ENCODE measurements at places on chromosomes 2 and 18. TPM values are rescaled to one million over a fixed set of nuclear protein-coding genes. Genes with fewer than 3 reads are reported as not detected.

DNA sequence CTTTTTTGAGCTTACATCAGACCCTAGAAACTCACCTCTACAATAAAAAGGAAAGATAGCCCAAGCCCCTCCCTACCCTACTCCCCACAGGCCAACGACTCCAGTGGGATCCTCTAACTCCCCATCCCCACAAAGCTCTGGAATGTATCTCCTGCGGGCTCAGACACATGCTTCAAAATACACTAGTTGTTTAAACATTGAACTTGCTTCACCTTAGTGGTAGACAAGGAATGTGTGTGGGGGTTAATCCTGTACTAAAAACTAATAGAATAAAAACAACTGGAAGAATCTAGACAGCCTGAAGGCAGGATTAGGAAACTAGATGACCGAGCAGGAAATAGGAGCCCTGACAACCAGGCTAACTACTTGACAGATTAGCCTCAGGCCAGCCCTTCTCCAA lies 211.5 kb downstream of the SUCLG1 start:
- no peak for DNase-seq
- no peak overlapping the region for H3K4me3 ChIP-seq

The L3MBTL4 gene
- 11.9 TPM for total RNA-seq

The PLEK gene
- 39.9 TPM for total RNA-seq

The NLRC4 gene
- 0.78 TPM for total RNA-seq

GRCh38 chr2:20205915-20206524 lies 18.9 kb downstream of the SDC1 start:
- DNase-seq, result no peak
- no peak overlapping the region for H3K4me3 ChIP-seq
- H3K4me1 ChIP-seq, result no peaks in the 10 kb centered on the region
- no peak overlapping the region for H3K27ac ChIP-seq
- no peaks in the 10 kb centered on the region for H3K36me3 ChIP-seq
- H3K27me3 ChIP-seq, result no peaks in the 10 kb centered on the region
